Retina (tissue), 1 donor: ENCODE measurements at places on chromosomes 6 and 20.

GRCh38 chr6:34158876-34159275 is 13.0 kb upstream of the GRM4 start:
- DNase-seq, result no peak

- DNase-seq, result no peak
Observed at GRCh38 chr20:17605131-17605660, 35.3 kb downstream of the DSTN start.

DNA sequence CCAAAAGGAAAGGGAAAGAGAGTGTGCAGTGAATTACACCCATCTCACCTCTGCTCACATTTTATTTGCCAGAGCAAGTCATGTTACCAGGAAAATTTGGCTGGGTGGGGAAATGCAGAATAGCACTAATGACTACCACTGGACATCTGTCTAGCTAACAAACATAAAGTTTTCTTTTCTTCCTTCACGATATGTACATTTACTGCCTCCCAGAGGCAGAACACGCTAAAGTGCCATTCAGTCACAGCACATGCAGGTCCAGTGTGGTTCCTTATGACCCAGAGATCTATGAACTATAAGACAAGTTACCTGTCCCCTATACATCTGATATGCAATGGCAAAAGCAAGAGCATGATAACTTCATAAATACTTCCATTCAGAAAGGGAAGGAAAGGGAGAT is 194.1 kb downstream of the OGFRL1 start:
- no peak for DNase-seq

DNA sequence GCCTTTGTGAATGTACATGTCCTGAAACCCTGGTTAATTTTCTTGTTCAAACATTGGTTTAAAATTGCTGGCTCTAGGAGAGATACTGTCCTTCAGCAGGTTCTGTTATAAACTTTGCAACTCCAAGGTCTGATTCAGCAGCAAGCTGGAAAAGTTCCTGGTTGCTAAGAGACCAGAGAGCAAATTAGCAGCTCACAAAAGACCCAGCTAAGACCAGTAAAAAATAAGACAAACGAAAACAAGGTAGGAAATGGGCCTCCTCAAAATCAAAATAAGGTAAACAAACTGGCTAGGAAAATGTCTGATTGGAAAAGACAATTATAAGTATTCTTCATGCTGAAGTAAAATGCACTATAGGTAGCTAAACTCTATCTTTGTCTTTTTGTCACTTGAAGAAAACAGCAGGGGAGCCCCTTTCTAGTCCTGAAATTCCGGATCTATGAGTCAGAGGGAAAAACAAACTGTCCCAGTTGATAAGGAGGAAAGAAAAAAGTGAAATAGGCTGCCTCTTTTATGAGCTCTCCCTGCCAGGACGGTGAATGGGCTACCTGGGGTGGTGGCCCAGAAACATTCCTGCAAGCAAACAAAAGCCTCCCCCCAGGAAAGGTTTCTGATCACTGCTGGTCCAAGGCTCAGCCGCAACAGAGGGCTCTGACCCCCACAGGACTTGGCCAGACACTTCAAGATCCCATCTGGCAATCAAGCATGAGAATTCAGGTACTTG is 41.6 kb downstream of the UNC5CL start:
- DNase-seq, result peak; percentile 75

- DNase-seq, result peak; percentile 49
Observed at GRCh38 chr6:6712449-6713403, 124.2 kb downstream of the LY86 start.

DNA sequence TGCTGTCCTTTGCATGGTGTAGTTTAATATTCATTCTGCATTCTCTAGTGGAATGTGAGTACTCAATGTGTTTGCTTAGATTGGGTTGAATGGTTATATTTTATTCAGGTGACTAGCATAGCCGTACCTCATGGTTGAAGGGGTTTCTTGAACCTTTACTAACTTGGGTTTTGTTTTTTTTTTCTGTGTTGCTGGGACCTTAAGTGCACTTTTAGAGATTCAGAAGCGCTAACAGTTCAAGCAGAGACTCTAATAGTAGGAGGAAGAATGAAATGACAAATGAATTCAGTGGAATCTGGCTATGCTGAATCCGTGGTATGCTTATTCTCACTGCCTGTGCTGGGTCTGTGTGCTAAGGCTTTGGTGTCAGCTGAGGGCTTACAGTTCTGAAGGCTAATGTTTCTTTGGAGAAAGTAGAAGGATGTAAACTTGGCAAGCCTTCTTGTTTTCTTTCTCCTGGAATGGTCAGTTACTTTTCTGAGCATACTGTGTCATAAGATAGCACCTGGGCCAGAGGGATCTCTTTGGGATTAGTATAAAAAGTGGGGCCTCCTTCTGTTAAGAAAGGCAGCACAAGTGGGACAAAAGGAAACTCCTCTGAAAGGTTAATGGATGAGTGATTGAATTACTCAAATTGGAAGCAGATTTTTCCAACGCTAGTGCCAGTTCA is 28.7 kb downstream of the RNF144B start:
- DNase-seq, result no peak

DNA sequence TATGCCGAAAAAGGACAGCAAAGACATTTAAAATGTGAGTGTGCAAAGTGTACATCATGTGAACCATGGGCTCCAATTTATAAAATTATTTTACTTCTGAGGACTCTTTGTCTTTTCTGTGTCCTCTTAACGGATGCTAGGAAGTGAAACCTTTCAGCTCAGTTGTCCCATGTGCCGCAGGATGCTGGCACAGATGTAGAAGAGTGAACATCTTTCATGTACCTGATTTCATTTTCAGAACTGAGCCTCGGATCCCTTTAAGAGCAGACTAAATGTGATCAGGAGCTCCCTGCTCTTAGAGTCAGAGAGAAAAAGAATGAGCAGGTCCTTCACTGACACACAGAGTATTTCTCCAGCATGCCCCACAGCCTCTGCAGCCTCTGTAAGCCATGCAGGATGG is 27.6 kb upstream of the FUCA2 start:
- no peak for DNase-seq

DNA sequence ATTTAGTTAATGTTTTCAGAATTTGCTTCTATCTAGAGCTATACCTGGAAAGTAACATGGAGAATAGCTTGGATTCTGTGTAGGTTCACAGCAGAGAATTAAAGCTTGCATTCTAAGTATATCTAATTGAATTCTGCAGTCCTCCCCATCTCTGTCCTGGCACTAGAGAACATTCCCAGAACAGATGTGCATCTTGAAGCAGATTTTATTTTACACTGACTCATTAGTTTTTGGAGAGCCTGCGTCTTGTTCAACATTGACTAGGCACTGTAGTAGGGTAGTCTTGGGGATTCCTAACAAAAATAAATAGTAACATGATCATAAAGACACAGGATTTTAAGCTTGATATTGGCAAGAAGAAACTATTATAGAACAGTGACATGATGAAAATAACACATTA is 36.2 kb upstream of the BAG2 start:
- DNase-seq, result no peak

GRCh38 chr6:82506526-82506925 is 142.9 kb downstream of the TPBG start:
- no peak for DNase-seq

GRCh38 chr6:26249957-26250697 is 114.9 kb upstream of the BTN3A2 start:
- DNase-seq, result peak; percentile 91

DNA sequence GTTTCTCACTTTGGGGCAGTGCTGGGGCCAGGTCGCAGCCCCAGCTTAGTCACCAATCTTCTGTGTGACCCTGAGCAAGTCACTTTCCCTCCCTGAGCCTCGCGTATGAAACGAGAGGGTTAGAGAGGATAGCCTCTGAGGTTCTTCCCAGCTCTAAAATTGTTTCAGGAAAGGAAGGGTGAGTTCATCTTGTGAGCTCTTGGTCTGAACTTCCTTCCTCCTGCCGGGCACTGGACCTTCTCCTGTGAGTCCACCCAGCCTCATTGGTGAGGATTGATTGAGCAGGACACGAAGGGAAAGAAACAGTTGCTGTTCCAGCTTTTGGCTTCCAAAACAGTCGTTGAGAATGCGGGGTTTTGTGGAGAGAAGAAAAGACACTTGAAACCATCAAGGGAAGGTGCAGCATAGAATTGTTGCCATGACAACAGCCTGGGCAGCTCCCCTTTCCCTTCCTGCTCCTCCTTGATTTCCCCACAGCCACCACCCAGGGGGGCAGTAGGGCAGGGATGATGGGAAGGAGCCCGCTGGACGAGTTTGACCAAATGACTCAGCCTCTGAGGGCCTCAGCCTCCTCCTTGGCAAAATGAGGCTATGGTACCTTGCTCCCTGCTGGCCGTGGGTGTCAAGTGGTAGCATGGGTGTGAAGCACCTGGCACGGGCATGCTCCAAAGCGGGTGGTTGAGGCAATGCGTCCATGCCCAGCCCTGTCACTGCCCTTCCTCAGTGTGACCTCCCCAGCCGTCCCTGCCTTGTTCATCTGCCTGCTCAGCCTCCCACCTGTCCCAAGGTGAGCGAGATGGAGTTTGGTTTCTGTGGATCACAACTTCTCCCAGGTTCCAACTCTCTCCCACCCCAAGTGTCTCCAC is 107.8 kb downstream of the CDC5L start:
- DNase-seq, result no peak

- DNase-seq, result no peak
Observed at GRCh38 chr20:5919626-5920544, 30.4 kb downstream of the TRMT6 start.

DNA sequence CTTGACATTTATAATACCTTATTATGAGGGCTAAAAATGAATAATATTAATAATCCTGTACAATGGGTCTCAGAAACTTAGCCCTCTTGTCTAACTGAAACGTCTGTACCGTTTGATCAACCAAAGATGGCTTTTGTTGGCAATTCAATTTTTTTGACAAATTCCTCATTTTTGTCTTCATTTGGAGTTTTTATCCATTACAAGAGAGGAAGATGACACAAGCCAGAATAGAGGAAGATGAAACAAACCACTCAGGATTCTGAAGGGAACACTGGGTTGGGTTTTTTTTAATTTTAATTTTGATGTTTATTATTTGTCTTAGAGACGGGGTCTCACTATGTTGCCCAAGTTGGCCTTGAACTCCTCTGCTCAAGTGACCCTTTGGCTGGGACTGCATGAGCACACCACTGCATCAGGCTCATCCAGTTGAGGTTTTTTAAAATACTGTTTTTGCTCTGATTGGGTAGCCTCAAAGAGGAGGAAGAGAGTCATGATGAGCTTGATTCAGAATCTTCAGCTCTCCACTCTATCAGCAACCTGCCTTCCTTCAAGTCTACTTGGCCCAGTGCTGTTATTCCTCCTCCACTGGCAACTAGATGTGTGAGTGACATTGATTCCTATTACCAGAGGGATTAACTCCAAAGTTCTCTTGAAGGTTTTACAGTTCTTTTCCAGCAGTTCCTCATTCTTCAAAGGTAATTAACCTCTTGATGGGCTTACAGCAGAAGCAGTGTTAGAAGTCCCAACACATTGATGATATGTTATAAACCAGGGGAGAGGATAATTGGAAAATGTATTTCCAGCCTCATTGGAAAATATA is 71.3 kb downstream of the ATXN1 start:
- no peak for DNase-seq

DNA sequence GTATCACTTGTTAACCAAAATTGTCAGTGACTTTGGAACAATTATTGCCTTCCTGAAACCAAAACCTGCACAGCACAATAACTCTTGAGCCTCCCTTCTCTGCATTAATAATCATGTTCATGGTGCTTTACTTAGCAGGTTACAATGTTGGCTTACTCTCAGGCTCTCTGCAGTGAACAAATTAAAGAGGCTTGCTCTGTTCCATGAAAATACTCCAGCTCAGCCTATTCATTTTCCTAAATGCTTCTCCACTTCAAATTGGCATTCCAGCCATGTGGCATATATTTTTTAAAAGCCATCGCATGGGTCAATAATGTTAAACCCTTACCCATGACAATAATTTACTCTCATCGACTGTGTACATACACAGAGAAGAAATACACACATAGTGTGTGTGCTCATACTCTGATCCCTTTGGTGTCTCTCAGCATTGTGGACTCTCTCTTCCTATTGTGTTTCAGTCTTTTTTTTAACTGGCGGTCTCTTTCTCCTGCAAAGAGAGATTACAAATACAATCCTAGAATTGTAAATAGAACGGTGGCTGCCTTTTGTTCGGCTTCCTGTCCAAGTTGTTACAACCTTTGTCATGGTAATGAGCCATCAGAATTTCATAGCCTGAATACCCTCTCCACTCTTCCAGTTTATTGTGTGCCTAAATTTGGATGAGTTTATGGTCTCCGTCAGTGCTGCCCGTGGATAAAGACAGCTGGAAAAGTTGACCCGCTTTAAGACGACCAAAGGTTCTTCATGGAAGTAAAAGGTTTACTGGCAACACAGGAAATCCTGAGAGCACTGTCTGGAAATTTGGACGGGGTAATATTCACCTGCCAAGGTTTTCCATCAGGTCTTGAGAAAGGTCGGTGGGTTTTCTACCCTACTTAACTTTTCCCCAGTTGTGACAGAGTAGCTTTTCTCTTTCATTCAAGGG is 263.6 kb downstream of the CD83 start:
- peak; percentile 43 for DNase-seq

- DNase-seq, result no peak
Observed at GRCh38 chr20:22525821-22526220, 58.6 kb downstream of the FOXA2 start.

DNA sequence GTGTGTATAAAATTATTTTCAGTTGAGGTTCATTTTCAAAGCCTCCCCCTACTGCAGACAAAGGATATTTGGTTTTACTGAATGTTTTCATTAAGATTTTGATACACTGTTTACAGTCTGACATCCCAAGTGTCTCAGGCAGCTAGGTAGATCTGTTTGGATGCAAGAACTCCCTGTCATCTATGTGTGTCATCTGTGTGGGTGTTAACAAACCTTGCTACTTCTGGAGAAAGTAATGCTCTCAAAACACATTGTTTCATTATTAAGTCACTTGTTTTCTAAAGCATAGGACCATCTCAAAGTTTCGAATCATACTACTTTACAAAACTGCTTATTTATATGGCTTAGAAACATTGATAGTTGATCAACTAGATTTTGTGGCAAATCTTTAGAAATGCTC is 114.5 kb upstream of the TMEM170B start:
- DNase-seq, result no peak

GRCh38 chr20:57130160-57130772 is 136.2 kb downstream of the BMP7 start:
- no peak for DNase-seq

DNA sequence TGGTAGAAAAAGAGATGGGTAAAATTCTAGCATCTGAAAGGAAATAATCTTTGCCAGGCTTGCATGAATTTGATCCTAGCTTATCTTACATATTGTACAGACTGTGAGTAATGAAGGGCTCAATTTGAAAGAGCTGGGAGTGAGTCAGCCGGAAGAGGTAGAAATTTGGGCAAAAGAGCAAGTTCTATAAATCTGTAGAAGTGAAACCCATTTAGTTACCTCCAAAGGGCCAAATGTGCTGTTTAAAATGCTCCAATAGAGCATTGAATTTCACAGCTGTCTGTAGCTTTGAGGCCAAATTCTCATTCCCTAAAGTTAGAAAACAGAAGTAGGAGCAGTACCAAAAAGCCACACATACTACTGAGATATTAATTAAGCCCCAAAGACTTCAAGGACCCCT is 466.1 kb downstream of the BTBD3 start:
- no peak for DNase-seq

- no peak for DNase-seq
Observed at GRCh38 chr6:170285482-170285881, 5.4 kb downstream of the DLL1 start.
